ENCODE measurements at places on chromosomes 11 and 22.

GRCh38 chr11:44456544-44457300 lies 108.7 kb upstream of the CD82 start:
- DNase-seq = no peak

- DNase-seq = peak; percentile 27
These were observed 98.0 kb upstream of the ASPHD2 start for GRCh38 chr22:26330971-26331625.

DNA sequence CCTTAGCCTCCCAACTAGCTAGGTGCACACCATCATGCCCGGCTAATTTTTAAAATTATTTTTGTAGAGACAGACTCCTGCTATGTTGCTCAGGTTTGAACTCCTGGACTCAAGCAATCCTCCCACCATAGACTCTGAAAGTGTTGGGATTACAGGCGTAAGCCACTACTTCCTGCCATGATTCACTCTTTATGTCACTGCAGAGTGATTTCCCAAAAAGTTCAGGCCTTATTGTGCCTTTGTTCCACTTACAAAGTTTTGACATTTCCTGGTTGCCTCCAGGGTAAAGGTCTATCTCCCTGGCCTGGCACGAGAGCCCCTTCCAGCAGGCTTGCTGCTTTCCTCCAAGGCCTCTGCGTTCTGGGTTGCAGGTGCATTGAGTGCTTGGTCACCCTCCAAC lies 44.6 kb upstream of the RIC3 start:
- no peak for DNase-seq

DNA sequence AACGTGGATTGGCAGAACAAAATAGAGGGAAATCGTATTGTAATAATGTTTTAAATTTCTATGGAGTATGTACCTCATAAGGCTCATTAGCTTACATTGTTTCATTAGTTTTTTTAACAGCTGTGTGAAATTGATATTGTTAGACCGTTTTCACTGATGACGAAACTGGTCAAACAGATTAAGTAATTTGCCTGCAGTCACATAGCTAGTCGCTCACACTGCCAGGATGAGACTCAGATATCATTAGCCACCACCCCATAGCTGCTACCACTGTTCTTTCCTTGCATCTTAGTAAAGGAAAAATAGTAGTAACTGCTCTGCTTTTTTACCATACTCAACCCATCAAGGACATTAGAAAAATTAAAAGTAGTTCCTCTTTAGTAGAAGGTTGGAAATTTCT lies 64.0 kb downstream of the DKK3 start:
- no peak for DNase-seq

All from H4 (cell line).